ENCODE measurements at places on chromosomes 11 and 22.

GRCh38 chr22:48416396-48417224, 1411.1 kb downstream of the BRD1 start:
- no peak for DNase-seq

- DNase-seq = no peak
Observed at GRCh38 chr11:107898270-107898669, 30.0 kb upstream of the RAB39A start.

GRCh38 chr22:35410663-35411034, 10.7 kb downstream of the MCM5 start:
- no peak for DNase-seq

DNA sequence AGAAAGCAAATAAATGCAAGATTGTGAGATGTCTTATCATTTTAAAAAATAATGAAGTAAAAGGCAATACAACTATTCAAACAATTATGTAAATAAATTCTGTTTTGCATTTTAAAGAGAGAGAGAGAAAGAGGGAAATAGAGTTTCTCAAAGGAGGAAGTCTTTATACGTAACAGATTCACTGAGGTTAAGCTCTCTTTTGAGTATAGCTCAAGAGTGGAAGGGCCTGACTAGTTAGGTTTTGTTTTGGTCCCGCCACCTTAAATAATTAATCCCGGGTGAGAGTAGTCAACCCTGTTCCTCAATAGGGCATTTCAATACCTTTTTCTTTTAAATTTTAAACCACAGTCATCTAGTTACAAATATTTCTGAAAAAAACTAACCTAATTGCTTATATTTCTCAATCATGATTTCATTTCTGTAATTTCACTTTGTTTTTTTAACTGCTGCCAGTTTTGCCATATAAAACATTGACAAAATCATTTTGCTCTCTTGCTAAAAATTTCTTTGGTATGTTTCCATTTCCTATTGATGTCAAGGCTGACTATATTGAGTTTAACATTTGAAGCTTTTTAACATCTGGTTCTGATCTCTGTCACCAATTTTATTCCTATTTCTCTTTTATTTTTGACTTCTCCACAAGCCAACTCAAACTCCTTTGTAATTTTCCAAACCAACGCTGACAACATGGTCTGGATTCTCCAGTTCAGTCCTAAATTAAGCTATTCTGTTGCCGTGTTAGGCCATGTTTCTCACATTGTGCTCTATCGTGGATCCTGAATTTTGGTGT, 10.3 kb downstream of the OR10D3 start:
- DNase-seq = no peak

- DNase-seq = peak; percentile 71
Observed at GRCh38 chr11:126113515-126113957, 50.9 kb upstream of the CDON start.

GRCh38 chr22:20563941-20564371, 56.5 kb downstream of the MED15 start:
- DNase-seq = no peak

- peak; percentile 40 for DNase-seq
Observed at GRCh38 chr11:76339221-76339620, 41.7 kb downstream of the THAP12 start.

GRCh38 chr11:83069441-83070043, 2.2 kb downstream of the RAB30 start:
- no peak for DNase-seq

- no peak for DNase-seq
Observed at GRCh38 chr11:31813391-31814175, 2.5 kb upstream of the PAX6 start.

DNA sequence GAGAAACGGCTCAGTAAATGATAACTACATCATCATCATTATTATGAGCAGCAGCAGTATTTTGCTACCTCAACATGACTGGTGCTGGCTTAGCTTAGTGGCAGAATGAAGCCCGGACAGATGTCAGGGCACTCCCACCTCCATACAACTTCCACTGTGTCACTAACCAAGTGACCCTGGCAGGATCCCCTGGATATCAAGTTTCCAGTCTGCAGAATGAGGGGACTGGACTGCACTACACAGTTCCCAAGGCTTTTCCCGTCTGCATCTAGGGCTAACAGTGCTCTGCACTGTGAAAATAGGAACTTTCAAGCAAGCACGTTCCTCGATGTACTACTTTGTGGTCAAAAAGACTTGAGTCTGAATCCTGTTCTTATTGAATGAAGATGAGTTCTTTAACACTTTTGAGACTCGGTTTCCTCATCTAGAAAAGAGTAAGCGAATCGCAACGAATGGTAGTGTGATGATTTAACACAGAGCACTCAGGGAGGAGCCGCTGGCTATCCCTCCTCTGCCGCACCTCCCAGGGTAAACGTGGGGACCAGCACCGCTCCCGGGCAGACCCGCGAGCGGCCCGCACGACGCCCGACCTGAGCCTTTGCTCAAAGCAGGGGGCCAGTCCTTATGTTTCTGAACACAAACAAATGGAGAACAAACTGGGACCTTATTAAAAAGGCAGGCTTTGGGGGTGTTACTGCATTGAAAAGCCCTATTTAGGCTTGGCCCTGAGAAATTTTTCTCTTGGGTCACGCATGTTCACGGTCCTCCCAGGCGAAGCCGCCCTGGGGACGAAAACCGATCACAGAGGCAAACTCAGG, 910 bp downstream of the CLTCL1 start:
- peak; percentile 43 for DNase-seq

DNA sequence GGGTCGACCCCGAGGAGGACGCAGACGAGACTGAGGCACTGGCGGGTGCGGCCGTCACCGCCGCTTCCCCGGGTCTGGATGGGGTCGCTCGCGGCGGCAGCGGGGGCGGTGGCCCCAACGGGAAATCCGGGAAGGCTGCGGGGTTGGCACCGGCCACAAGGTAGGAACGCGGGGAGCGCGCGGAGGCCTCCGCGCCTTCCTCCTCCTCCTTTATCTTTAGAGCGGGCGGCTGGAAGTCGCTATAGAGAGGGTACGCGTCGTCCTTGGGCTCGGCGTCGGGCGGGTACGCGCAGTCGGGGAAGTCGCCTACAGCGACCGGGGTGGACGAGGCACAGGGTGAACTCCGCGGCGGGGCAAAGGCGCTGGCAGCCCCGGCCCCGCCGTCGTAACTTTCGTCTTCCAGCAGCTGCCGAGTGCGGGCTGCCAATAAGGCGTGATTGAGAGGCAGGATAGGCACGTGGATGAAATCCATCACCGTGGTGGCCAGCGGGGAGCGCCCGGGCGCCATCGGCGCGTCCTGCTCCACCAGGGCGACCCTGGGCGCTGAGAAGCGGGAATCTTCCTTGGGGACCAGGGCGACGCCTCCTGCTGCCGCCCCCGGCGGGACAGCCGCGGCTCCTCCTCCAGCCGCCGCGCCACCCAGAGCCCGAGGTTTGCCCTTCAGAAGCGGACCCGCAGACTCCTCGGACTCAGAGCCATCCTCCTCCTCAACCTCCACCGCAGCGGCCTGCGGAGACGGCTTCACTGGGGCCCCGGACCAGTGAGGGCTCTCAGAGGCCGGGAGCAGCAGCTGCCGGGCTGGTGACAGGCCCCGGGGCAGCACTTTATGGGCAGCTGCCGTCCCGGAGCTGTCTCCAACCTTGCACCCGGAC, 1.7 kb downstream of the PGR start:
- peak; percentile 44 for DNase-seq

- no peak for DNase-seq
Observed at GRCh38 chr22:46447906-46448305, 89.5 kb downstream of the CELSR1 start.

DNA sequence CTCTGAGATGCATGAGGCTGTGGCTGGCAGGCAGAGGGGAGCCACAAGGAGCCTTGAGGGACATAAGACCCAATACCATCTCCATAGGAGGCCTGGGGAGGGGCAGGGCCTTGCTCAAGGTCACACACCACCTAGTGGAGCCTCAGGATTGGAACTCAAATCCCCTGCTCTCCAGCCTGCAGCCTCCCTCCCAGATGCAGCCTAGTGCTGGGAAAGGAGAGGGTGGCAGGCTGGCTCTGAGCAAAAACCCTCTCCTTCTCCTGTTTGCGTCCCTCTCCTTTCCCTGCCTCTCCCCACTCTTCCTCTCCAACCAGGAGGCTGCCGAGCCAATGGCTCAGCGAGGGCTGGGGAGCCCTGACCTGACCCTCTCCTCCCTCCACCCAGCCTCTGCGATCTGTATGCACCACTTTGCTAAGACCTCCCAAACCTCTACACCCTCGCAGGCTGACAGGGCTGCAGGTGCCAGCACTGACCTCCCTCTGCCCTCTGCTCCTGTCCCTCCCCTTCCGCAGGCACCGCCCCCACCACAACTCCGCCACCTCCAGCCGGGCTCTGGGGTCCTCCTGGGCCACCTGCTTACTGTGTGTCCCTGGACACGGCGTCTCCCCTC, 14.7 kb downstream of the IGLL1 start:
- DNase-seq = peak; percentile 36

- DNase-seq = no peak
Observed at GRCh38 chr11:35559949-35560348, 34.5 kb upstream of the PAMR1 start.

GRCh38 chr11:68965901-68966853, 14.6 kb downstream of the MRGPRD start:
- no peak for DNase-seq

GRCh38 chr11:128830290-128831173, 36.6 kb downstream of the KCNJ1 start:
- no peak for DNase-seq

GRCh38 chr11:72832301-72833082, 18.3 kb downstream of the ATG16L2 start:
- DNase-seq = no peak

DNA sequence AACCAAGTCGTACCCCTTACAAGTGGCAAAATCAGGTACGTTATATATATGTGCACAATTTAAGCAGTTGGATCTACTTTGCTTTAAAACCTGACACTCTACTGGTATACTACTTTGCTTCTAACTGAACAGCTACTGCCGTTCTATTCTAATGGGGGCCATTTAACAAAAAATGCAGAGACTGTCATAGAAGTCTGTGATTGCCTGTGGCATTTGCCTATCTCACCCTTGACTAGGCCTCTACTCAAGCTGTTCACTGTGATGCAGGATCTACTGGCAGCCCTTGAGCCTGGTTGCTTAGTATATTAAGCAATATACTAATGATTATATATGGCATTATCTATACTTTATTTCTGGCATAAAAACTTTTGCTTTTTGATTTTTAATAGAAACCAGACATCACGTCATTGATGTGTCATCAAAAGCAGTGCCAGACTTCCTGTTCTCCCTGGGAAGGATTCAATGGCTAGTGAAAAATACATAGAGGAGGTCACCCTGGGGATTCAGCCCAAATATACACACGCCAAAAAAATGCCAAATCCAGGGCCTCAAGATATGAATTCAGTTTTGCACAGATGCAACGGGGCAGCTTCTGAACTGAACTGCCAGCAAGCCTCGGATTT, 40.0 kb upstream of the FIBIN start:
- DNase-seq = no peak

DNA sequence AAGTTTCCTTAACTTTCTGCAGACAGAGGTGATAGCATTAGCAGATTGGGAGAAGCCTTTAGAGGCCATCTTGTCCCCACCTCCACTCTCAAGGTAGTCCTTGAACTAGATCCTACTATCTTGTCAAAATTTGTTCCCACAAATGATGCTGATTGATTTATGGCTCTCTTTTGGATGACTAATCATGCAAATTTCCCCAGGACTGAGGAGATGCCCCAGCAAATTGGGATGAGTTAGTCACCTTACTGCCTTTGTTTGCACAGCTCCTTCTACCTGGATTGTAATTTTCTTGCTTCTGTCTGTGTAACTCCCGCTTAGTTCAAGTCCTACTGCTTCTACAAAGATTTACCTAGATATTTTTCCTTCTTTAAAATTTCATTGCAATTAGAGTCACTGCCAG, 391.4 kb upstream of the CADM1 start:
- DNase-seq = no peak

GRCh38 chr11:45234306-45235006, 51.7 kb downstream of the SYT13 start:
- no peak for DNase-seq

GRCh38 chr11:119196833-119197483, 9.2 kb upstream of the CBL start:
- DNase-seq = peak; percentile 14

- DNase-seq = no peak
Observed at GRCh38 chr11:8820401-8820800, 90.6 kb upstream of the AKIP1 start.

GRCh38 chr11:92931746-92932422, 37.6 kb upstream of the MTNR1B start:
- no peak for DNase-seq

- no peak for DNase-seq
Observed at GRCh38 chr22:45580726-45581381, 78.2 kb downstream of the FBLN1 start.

DNA sequence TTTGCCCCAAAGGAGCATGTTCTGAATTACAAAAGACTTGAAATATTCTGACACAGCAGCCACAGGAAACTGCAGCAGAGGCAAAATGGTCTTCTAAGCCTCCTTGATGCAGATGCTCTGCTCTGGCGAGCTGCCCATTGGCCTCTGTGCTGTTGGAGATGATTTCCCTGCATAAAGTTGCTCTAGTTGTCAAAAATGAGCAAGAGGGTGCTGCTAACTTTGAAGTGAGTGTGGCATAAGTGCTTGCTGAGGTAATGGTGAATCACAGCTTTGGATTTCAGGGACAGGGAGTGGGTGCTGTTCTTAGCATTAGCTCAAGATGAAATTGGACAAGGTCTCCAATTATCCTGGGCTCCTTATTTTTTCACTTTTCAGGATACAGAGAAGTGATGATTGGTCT, 435.4 kb downstream of the TMEM135 start:
- no peak for DNase-seq

- DNase-seq = no peak
Observed at GRCh38 chr11:22732588-22732987, 66.2 kb downstream of the GAS2 start.

- DNase-seq = no peak
Observed at GRCh38 chr22:48874956-48875355, 952.7 kb downstream of the BRD1 start.
